ENCODE measurements at places on chromosomes 11 and 22.

DNA sequence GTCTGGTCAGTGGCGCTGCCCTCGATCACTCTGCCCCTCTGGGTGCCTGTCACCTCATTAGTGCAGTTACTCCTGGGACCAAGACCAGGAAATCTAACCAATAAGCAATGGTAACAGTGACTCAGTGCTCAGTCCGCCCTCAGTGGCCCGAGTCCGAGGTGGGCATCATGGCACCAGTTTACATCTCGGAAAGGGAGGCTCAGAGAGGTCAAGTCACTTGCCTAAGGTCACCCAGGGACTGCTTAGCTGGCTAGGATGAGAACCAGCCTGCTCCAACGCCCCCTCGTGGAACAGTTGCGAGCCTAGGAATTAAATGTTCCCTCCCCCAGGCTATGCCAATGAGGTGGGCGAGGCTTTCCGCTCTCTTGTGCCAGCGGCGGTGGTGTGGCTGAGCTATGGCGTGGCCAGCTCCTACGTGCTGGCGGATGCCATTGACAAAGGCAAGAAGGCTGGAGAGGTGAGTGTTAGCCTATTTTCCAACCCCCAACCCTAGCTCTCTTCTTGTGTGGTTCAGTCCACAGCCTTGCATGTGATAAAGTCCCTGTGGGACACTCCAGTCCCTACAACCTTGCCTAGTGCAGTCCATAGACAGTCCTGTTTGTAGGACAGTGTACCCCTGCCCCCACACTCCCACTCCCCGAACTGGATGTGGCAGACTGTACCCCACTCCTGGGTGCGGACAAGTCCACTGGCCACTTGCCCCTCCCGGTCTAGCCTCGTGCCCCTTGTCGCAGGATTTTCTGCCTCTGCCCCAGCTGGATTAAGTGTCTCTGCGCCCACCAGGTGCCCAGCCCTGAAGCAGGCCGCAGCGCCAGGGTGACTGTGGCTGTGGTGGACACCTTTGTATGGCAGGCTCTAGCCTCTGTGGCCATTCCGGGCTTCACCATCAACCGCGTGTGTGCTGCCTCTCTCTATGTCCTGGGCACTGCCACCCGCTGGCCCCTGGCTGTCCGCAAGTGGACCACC lies 1.1 kb downstream of the MTFP1 start:
- peak; percentile 48 for DNase-seq

GRCh38 chr11:109062445-109062844 lies 359.5 kb upstream of the C11orf87 start:
- DNase-seq: no peak

- no peak for DNase-seq
These were observed 29.8 kb upstream of the CRTAM start for GRCh38 chr11:122808478-122808869.

- DNase-seq: no peak
These were observed 775.6 kb upstream of the CCDC90B start for GRCh38 chr11:84061726-84062125.

GRCh38 chr22:32919629-32920028 lies 118.1 kb downstream of the TIMP3 start:
- DNase-seq: no peak

DNA sequence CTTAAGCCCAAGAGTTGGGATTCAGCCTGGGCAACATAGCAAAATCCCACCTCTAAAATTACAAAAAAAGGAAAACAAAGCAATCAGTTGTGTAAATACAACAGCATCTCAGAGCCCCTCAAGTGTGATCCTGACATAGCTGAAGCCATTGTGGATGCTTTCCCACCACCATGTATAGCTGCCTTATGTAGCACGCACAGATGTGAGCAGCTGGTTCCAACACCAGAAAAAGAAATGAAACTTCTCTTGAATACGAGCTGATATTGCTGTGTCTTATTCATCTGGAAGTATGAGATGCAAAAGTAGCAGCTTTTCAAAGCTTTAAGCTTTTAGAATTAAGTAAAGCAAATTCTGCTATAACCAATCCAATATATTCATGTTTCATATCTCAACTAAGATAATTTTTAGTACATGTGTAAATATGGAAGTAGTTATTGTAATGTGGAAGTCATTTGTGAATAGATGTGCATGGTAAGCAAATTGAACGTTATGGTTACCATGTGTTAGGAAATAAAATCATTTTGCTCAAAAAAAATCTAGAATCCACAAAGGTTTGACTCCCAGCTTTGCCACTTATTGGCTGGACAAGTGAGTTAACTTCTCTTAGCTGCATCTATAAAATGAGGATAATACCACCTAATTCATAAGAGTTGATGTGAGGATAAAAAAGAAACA lies 63.2 kb downstream of the SGSM3 start:
- DNase-seq: no peak

DNA sequence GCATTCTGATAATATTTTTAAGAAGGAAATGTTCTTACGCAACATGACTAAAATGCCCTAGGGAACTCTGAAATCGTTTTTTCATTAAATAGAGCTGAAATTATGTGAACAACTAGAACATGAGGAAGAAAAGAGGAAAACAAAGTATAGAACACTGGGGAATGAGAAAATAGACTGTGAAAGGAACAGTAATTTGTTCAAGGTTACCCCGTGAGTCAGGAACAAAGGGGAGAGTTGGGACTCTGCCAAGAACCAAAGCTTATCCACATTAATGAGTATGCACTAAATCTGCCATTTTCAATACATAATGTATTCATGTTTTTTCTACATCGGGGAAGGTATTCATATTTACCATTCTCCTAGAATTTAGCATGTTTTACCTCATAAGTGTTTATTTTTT lies 961.8 kb upstream of the CCDC90B start:
- no peak for DNase-seq

DNA sequence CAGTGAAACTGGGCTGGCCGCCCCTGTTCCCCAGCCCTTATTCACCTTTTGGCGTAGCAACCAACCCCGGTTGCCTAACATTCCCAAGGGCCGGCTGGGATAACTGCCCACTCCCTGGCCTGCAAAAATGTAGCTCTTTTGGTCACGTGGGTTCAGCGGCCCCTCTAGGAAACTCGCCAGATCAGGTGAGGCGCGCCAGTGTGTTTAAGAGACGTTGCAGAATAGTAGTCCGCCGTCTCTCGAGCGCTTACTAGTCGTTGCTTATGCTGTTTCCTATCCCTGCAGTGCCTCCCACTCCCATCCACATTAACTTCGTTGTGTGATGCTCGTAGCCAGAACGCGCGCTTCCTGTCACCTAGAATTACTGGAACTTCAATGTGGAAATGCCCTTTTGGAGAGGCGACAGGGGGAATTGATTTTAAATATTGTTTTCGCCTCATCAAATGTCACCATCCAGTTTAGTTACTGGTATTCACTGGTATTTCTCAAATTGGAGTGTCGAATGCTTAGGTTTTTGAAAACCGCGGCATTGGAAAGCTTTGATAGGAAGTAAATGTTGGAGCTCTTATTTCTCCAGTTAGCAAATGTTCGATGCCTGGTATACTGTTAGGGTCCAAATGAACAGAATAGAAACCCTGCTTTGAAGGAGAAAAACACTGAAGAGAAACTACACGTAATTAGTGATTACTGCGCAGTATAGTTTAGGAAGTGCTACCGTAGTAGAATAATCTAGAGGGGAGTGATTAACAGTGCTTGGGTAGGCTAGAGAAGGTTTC lies 823 bp downstream of the CEP57 start:
- DNase-seq: peak; percentile 62

GRCh38 chr11:118290923-118291322 lies 13.6 kb upstream of the CD3E start:
- DNase-seq: no peak

DNA sequence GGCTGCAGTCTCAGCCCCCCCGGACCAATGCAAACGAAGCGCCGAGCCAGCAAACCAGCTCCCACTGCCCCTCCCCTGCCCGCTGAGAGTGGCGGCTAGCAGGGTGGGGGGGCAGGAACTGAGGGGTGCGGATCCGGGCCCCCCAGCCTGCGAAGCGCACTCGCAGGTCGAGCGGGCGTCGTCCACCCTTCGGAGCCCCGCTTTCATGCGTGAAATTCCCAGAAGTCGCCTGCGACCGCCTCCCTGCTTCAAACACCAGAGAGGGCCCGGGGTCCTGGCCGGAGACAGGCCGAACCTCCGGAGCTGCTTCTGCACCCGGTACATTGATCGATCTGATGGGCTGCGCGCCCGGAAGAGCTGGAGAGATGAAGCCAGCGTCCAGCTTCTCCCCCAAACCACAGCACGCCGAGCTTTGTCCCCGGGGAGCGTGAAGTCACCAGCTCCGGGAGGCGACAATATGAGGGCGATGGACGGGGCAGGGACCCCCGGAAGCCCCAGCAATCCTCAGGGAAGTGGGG lies 646 bp upstream of the PATZ1 start:
- DNase-seq: no peak

- DNase-seq: peak; percentile 31
These were observed 769 bp downstream of the MAFF start for GRCh38 chr22:38202437-38203089.

DNA sequence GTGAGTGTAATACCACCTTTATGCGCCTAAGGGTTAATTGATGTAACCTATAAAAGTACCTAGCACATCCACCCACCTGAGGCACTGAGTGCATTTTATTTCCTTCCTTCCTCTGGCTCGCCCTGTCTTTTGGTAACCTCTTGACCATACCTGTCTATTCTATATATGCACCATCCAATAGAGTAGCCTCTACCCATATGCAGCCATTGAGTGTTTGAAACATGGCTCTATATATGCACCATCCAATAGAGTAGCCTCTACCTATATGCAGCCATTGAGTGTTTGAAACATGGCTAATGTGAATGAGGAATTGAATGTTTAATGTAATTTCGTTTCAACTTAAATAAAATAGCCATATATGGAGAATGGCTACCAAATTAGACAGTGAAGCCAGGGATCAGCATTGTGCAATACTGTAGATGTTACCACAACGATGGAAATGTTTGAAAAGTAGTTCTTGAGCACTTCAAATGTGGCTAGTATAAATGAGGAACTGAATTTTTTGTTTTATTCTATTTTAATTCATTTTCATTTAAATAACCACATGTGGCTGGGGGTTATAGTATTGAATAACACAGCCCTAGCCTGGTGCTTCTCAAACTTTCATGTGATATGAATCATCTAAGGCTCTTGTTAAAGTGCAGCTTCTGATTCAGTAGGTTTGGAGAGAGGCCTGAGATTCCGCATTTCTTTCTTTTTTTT lies 33.8 kb downstream of the SLC35F2 start:
- no peak for DNase-seq

DNA sequence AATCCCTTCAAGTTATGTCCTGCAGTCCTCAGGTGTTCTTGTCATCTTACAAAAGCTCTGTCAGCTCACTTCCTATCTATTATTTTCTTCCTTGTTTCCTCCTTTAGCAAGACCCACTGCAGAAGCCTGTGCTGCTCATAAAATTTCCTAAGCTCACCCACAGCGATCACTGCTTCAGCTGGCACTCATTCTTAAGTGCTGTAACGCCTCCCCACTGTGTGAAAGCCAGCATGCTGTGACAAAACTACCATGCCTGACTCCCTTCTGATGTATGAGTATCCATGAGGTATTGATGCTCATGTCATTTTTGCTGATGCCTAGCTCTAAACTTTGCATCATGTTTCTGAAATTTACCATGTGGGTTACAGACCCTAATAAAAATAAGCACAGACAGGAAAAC lies 41.5 kb upstream of the CNTN5 start:
- DNase-seq: no peak

- no peak for DNase-seq
These were observed 162.1 kb downstream of the MN1 start for GRCh38 chr22:27639248-27640086.

DNA sequence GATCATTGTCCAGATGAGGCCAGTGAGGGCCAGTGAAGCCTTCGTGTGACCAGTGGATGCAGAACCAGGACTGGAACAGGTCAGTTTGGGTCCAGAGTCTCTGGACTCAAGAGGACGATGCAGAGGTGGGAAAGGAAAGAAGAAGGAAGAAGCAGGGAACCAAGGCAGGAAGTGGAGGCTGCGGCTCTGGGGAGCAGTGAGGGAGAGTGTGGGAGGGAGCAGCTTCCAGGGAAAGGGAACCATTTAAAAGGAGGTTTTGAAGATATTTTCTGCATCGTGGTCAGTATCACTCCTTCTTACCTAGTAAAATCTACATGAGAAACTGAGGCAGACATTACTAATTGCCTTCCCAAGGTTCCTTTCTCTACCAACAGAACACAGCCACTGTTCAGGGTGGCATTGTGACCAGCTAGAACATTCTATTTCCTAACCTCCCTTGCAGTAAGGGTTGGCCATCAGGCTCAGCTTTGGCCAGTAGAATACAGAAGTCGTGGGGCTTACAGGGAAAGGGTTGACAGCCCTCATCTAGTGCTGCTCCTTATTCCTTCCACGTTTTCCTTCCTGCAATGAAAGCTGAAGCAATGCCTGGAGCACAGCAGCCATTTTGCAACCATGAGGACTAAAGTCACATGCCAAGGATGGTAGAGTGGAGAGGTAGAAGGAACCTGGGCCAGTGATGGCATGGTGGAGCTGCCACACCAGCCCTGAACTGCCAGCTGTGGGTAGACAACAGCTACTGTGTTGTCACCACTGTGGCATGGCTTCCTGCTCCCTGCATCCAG lies 29.1 kb upstream of the LINC01488 start:
- DNase-seq: no peak

DNA sequence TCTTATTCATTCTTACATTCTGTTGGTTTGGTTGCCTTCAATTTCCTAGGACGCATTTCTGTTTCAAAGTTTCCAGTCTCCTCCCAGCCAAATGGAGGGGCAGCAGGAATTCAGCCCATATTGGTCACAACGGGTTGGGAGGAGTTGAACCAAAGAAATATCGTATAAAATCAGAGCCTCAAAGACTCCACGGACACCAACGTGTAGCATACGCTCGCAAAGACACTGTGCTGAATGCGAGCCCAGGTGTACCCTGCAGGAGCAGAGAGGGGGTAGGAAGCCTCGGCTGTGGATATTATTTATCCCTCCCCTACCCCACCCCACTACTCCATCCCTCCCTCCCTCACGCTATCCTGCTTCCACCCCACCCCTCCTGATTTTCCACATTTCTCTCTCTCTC lies 15.5 kb upstream of the CCND1 start:
- DNase-seq: no peak

- no peak for DNase-seq
These were observed 28.9 kb downstream of the CLMP start for GRCh38 chr11:123166071-123166559.

- DNase-seq: no peak
These were observed 59.1 kb downstream of the WNT11 start for GRCh38 chr11:76147106-76147740.

DNA sequence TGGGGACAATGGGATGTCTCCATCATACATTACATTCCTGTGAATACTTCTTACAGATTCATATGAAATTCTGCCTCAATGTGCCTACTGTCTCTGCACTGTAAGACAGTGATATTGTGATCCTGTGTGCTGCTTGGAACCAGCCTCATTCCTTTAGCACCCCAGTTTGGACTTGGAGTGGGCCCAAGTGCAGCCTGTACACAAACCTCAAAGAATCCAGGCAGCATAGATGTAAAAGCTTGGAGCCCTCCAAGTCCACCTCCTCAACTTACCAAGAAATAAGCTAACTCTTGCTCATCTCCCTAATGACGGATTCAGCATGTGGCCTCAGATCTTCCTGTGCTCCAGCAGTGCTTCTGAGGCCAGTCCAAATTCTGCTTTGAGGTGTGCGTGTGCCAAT lies 24.4 kb downstream of the GRAP2 start:
- no peak for DNase-seq

All from amygdala (tissue), 56 donors.